Stimulated activated CD4-positive, alpha-beta T cell treated with anti-CD3 and anti-CD28 coated beads, Interleukin-4, amount 100 ng/mL, for 24 hours (primary cell): ENCODE measurements at places on chromosomes 12 and 14.

DNA sequence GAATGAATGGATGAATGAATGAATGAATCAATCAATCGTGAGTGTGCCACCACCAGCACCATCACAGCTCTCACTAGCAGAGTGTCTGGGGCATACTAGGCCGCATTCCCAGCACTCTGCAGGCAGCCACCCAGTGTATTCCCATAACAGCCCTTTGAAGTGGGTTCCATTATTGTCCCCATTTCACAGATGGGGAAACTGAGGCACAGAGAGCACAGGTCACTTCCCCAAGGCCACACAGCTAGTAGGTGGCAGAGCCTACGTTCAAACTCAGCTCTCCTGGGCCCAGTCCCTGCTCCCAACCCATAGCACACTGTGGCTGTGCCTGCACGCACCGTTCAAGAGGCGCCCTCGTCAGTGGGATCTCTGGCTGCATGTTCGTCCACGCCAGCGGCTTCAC is 88.1 kb downstream of the RFLNA start:
- no peak for DNase-seq

DNA sequence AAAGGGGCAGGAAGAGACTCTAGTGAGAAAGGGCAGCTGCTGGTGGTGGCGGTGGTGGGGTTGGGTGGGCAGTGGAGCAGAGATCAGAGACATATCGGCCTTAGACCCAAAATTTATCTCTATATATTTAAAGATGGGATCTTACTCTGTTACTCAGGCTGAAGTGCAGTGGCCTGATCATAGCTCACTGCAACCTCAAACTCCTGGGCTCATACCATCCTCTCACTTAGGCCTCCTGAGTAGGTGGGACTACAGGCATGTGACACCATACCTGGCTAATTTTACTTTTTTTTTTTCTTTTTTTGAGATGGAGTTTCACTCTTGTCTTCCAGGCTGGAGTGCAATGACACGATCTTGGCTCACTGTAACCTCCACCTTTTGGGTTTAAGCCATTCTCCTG is 18.6 kb upstream of the ITGA5 start:
- DNase-seq: no peak

GRCh38 chr14:89365061-89365801 is 51.8 kb downstream of the FOXN3 start:
- DNase-seq: peak; percentile 74

GRCh38 chr12:69905801-69906200 is 80.8 kb downstream of the MYRFL start:
- DNase-seq: no peak

GRCh38 chr14:67529947-67530935 is 2.8 kb upstream of the PLEKHH1 start:
- no peak for DNase-seq
